C1 segment of cervical spinal cord (tissue), 14 donors: ENCODE measurements at places on chromosomes 4 and X.

- no peak for DNase-seq
Observed at GRCh38 chrX:154334496-154334895, 38.9 kb downstream of the TKTL1 start.

DNA sequence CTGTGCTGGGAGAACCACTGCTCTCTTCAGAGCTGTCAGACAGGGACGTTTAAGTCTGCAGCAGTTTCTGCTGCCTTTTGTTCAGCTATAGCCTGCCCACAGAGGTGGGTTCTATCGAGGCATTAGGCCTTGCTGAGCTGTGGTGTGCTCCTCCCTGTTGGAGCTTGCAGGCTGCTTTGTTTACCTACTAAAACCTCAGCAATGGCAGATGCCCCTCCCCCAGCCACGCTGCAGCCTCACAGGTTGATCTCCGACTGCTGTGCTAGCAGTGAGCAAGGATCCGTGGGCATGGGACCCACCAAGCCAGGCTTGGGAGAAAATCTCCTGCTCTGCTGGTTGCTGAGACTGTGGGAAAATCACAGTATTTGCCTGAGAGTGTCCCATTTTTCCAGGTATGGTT lies 133.8 kb upstream of the UBQLN2 start:
- DNase-seq: no peak

- no peak for DNase-seq
Observed at GRCh38 chrX:148541584-148541940, 41.1 kb downstream of the AFF2 start.

DNA sequence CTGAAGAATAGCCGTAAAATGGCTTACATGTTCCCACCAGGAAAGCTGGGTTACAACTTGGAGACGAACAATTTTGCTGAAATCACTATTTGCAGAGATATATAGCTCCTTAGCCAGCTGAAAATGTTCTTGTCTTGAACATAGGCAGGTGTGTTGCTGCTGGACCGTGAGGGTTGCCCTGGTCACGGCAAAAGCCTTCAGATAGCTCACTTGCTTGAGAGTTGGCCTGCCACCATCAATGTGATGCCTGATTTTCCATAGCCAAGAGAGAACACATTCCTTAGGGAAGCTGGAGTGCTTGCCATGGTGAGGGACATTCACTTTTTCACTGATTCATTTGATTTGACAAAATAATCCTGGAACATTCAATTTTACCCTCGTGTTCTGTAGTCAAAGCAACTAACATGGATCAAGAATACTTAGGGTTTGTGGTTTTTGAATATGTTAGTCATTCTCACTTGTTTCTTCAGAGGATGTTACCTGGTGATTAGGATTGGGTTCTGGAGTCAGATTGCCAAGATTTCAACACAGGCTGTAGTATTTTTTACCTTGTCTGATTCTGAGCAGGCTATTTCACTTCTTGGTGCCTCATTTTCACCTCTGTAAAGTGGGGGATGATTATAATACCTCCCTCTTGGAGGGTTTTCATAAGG lies 536.9 kb downstream of the RAPGEF2 start:
- peak; percentile 34 for DNase-seq

DNA sequence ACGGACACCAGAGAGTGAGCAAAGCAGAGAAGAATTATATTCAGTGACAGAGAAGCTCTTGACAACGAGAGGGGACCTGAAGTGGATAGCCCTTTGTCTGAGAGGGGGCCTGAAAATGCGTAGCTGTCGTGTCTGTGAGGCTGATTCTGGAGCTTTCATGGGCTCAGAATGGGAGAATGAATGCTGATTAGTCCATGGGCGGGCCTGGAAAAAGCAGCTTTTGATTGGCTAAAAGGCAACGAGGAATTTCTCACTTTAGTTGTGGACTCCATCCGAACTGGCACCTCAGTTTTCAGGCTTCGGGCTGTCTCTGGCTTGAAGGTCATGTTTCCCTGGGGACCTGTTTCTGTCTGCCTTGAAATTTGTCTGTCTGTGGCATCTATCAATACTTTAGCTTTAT lies 487.1 kb downstream of the TECRL start:
- no peak for DNase-seq

DNA sequence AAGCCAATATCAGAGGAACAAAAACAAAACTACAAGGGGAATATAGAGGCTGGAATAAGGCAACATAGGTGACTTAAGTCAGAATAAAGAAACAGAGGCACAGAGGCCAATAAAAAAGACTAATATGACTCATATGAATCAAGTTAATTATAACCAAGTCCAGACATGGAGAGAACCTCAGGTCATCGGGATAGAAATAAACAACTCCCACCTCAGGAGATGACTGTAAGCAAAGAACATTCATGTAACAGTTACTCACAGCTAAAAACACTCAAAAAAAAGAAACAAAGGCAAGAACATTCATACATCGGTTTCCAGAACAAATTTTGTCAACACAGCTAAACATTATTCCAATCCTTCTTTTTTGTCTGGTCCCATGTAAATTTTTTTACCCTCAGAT lies 60.3 kb upstream of the RXFP1 start:
- DNase-seq: no peak
